ENCODE measurements at places on chromosomes 5 and 9.

DNA sequence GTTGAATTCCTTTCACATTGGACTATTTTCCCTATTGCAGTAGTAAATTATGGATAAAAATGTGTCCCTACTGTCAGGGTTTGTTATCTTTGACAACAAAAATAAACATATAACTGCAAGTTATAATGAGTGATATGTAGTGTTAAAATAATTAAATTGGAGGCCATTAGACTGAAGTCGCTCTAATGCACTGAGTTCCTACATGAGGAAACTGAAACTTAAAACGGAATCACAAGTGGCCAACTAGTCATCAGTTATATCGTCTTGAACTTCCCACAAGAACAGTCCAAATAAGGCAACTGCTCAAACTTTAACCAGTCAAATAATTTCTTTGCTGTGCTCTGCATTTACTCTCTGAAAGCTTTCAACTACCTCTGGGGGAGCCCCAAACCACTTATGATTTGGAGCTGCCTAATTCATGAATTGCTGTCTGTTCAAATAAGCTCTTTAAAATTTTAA is 2.1 kb upstream of the IFT74 start:
- DNase-seq = no peak

DNA sequence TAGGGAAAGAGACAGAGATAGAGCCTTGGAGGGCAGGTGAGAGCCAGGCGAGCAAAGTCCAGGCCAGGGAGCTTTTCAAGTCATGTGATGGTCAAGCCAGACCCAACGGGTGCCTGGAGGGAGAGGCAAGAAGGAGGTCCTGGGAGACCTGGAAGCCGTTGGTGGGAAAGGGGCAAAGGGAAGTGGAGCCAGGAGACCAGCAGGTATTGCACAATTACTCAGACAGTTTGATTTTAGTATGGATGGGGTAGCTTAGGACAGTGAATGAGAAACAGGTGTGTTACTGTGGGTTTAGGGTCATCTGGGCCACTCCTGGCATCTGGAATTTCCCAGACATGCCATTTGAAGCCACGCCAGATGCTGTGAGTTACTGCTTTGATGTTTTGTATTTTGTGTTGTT is 5.1 kb downstream of the SECISBP2 start:
- no peak for DNase-seq

DNA sequence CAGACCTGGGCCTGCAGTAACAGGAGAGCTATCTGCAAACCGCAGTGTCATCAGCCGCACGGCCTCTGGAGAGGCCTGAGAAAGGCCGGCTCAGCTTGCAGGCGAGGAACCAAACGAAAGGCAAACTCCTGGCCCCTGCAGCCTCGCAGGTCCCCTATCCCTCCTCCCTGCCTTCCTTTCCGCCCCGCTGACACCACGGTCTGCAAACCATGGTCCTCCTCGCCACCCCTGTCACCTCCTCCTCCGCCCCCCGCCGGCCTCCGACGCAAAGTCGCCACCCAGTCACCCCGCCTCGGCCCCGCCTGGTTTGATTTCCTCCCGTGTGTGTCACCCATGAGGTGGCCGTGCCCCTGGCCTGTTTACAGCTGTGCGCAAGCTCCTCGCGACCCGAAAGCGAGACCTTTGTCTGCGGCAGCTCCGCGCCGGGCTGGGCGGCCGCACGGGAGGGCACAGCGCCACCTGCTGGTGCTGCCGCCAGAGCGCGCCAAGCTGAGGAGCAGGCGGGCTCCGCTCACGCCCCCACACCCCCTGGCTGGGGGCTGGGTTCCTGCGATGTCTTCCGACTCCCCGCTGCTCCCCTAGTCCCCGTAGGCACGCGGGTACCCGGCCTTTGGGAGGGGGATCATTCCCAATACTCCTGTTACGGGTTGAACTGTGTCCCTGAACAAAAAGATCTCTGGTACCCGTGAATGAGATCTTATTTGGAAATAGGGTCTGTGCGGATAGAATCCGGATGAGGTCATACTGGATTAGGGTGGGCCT is 19.4 kb downstream of the GBGT1 start:
- DNase-seq = peak; percentile 76

DNA sequence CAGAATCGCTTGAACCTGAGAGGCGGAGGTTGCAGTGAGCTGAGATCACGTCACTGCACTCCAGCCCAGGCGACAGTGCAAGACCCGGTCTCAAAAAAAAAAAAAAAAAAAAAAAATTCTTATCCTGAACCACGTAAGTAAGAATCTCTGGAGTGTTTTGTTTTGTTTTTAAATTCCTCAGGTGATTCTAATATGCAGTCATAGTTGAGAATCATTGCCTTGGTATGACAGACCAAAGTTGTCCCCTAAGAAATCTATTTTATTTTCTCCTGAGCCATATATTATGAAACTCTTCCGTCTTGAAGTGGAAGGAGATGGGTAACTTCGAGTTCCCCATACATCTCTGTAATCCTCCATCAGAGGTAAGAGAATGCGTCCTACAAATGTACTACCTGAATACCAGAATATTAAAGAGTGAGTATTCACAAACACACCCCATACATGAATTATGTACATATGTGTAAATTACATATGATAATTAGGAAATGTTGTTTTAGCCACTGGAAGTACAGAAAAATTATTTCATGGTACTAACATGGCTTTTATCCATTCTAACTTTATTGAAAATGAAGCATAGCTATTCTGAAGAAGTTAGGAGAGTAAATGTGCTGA is 26.7 kb upstream of the SVEP1 start:
- no peak for DNase-seq

GRCh38 chr5:58156973-58157701 is 302.7 kb downstream of the PLK2 start:
- DNase-seq = no peak

- no peak for DNase-seq
Measured at GRCh38 chr5:3449481-3449880, 146.2 kb upstream of the IRX1 start.

DNA sequence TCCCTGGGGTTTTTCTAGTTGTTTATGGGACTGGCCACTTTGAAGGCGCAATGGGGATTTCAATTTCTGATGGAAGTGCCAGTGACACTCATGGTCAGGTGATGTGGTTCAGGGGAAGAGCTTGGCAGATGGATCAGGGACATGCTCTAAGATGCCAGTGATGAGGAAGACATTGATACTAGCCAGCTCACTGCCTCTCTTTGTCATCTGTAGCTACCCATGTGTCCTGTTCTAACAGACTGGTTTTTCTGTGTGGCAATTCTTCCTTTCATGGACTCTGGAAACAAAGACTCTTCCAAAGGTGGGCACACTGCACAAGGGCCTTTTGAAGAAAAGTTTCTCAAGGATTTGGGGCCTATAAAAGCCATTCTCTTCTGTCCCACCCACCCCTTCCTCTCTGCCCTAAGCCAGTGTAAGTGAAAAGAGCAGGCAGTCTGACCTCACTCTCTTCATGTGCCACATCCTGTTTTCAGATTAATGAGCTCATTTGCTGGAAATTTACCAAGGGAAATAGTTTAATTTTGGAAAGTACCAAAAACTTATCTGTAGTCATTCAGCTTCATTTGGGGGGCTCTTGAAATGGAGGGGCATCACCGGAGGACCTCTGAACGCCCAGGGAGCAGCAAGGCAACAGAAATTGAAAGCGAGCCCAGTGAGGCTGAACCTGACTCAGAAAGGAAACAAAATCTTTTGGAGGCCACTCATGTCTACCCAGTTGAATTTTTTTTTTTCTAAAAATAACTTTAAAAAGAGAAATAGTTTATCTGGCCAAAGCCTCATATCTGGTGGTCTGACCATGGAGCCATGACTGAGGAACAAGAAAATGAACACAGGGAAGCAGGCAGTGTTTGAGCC is 4.9 kb upstream of the TRAF1 start:
- no peak for DNase-seq

DNA sequence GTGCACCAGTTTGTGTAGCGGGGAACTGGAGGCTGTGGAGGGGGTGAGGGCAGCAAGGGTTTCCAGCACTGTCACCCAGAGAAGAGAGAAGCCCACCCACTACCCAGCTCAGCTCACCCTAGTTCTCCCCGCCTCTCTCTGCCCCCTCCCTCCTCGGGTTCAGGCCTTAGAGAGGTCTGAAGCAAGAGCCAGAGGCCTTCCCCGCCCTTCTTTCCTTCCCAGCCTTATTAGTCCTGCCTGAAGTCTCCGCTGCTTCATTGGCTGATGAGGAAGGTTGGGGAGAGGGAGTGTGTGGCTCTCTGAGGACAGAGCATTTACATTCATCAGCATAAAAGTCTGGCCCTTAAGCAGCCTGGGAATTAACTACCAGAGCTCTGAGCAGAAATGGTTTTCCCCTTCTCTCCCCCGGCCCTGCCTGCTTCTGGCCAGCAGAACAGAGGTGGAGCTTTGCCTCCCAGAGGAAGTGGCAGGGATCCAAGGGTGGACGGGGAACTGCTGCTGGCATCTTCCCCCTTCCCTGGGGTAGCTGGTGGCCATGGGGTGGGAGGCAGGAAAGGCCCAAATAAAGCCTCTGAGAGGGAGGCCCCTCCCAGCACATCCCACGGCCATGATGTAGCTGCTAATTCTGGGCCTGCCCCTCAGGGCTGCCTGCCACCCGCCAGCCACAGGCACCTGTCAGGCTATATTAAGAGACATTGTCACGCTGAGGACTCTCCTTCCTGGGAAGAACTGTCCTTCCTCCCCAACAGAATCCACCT is 4.1 kb downstream of the DNAJB5 start:
- no peak for DNase-seq

GRCh38 chr5:170120576-170120975 is 14.9 kb downstream of the FOXI1 start:
- DNase-seq = no peak

DNA sequence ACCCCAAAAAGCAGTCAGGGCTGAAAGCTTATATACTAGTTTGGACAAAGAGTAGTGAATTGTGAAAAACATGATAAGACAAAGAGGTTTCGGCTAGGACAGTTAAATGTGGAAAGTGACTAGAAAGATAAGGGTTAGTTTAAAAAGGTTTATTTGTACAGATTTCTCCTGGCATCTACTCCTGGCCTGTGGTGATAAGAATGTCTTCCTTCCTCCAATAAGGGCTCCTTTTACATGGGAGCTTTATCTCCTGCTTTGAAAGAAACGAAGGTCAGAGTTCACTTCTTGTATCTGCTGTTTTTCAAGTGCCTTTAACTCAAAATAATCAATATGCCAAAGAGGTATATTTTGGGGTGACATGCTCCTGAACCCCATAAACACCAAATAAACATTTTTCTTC is 776.1 kb upstream of the COX7C start:
- DNase-seq = no peak

- no peak for DNase-seq
Measured at GRCh38 chr9:126523611-126524111, 90.1 kb upstream of the LMX1B start.

DNA sequence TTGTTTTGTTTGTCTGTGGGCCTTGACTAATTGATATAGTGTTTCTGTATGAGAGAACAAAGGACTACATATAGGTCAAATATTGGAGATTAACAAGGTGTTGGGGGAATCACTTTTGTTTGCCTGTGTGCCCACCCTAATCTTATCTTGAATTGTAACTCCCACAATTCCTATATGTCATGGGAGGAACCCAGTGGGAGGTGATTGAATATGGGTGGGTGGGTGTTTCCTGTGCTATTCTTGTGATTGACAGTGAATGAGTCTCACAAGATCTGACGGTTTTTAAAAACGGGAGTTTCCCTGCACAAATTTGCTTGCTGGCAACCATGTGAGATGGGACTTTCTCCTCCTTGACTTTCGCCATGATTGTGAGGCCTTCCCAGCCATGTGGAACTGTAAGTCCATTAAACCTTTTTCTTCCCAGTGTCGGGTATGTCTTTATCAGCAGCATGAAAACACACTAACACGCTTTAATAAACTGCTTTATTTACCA is 64.9 kb upstream of the HSPB3 start:
- no peak for DNase-seq

DNA sequence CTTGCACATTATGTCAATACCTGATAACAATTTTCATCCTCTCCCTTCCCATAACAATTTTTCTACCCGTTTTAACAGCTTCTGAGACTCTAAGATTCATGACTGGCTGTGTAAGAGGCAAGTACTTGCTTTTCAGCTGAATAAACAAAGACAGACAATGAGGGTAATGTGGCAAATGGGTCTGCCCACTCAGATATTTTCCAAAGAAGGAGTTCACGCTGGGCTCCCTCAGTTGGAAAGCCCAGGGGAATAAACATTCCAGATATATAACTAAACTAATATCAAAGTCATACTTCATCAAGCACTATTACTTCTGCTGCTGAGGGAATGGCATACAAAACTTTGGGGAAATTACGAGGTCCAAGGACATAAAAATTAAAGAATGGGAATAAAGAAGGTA is 24.4 kb downstream of the MEGF9 start:
- no peak for DNase-seq

DNA sequence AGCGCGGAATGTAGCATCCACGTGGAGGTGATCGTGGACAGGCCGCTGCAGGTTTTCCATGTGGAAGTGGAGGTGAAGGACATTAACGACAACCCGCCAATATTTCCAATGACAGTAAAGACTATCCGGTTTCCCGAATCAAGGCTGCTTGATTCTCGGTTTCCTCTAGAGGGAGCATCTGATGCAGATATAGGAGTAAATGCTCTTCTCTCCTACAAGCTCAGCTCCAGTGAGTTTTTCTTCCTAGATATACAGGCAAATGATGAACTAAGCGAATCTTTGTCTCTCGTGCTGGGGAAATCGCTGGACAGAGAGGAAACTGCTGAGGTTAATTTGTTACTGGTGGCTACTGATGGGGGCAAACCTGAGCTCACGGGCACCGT is 598 bp downstream of the PCDHA2 start:
- no peak for DNase-seq

DNA sequence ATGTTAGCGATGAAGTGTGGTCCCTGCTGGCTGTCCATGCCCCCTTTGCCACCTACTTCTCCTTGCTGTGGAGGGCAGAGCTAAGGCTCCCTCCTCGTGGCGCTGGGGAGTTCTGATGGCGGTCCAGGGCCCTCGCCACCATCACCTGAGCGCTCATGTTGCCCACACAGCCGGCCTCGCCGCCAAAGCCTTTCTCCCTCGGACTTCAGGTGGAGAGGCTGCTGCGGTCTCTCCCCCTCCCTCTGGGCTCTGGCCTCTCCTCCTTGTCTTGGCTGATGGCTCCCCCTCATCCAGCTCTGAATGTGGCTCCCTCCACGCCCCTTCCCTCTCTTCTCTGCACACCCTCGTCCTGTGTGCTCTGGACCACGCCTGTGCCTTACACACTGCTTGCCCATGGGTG is 14.5 kb upstream of the LPCAT1 start:
- DNase-seq = no peak

DNA sequence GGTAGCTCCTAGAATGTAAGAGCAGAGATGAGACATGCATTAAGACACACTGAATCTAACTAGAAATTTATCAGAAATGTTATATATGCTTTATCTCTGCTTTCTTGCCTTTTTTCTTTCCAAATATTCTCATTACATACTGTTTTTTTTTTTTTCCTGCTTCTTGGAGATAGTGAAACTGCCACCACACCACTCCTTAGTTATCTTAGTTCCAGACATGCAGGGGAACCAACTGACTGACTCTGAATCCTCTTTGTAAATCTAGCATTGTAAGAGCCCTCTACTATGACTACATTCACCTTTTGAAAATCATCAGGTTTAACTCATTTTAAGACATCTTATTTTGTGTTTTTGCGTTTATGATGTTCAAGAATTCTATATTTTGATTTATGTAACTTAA is 181.3 kb upstream of the ST8SIA4 start:
- no peak for DNase-seq
